Spleen (tissue), 13 donors: ENCODE measurements at places on chromosomes 6 and 20.

GRCh38 chr6:72084992-72085569 lies 198.7 kb downstream of the RIMS1 start:
- DNase-seq = no peak

GRCh38 chr6:150999107-150999506 lies 133.6 kb downstream of the MTHFD1L start:
- DNase-seq = no peak

DNA sequence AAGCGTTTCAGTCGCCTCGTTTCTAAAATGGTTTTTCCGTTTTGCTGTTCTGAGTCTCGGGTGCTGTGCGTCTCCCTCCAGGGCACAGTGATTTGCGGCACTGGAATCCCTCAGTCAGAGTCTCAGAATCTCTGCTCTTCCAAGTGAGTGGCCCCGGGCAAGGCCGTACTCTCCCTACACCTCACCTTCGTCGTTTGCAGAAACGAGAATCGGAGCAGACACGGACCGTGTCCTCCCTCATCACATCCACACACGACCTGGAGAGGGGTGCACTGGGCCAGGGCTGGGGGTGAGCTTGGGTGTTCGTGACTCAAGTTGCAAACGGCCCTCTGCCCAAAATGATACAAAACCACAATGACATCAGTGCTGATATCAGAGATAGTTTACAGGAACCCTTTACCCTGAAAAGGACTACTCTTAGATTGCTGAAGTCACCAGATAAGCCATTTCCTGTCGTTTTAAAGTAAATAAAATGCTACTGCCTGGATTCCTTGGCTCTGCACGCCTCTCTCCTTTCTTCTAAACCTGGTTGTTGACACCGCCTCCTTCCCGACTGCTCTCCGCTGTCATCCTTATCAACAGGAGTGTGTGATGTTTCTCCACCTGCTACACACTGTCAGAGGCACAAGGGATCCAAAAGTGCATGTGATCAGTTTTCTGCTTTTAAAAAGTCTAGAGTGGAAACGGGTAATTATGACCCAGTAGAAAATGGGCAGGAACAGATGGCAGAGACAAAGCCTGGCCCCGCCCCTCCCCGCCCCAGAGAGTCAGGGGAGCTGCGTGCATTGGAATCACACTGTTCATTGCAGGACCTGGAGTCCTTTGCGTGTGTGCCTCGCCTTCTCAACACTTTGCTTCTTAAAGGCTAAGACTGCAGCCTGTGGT lies 38.4 kb downstream of the KIF25 start:
- DNase-seq = peak; percentile 54

DNA sequence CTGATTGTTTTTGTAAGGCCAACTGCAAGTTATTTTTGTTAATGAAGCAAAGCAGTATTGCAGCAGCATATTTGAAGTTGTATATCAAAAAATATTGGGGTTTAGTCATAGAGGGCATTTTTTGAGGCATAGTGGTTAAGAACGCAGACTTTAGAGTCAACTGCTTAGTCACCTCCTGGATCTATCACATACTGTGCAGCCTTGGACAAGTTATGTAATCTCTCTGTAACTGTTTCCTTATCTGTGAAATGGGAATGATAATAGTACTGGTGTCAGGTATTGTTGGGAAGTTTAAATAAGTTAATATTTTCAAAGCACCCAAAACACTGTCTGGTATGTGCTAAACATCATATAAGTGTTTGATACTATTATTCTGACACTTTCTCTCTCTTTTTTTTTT lies 27.2 kb upstream of the EFHC1 start:
- DNase-seq = no peak

DNA sequence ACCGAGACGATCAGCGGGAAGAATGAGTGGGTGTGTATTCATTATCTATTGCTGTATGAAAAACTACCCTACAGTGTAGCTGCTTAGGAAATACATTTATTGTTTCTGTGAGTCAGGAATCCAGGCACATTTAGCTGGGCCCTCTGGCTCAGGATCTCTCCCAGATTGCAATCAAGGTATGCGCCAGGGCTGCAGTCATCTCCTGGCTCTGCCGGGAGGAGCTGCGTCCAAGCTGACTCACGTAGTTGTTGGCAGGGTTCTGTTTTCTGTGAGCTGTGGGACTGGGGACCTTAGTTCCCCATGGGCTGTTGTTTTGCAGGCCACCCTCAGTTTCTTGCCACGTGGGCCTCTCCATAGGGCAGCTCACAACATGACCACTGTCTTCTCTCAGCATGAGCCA lies 68.2 kb upstream of the FUCA2 start:
- DNase-seq = no peak

DNA sequence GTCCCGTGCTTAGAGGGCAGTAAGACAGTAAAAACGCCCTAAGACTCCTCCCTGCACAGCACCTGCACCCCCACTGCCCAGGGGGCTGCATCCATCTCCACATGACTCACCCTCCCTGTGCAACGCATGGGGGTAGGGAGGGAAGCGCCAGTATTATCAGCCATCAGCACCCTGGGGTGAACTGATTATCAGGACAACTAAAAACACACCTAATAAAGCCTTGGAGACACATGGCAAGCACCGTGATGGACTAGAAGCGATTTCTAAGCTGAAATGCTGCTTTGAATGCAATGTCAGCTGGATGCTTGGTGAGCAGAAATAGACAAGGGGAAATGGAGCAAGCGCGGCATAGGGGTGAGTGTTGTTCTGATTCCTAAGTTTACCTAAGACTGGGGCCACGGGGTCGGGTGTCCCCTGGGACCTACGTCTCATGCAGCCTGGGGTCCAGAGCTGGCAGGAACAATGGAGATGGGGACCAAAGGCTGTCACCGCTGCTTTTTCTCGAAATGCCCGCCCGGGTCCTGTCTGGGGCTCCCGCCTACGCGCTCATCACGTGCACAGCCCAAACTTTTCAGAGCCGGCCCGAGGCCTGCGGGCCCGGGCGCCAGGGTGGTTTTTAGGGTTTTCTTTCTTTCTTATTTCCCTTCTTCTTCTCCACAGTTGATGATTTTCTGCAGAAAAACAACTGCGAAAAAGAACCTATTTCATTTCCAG lies 702 bp upstream of the TNFAIP3 start:
- DNase-seq = peak; percentile 93

DNA sequence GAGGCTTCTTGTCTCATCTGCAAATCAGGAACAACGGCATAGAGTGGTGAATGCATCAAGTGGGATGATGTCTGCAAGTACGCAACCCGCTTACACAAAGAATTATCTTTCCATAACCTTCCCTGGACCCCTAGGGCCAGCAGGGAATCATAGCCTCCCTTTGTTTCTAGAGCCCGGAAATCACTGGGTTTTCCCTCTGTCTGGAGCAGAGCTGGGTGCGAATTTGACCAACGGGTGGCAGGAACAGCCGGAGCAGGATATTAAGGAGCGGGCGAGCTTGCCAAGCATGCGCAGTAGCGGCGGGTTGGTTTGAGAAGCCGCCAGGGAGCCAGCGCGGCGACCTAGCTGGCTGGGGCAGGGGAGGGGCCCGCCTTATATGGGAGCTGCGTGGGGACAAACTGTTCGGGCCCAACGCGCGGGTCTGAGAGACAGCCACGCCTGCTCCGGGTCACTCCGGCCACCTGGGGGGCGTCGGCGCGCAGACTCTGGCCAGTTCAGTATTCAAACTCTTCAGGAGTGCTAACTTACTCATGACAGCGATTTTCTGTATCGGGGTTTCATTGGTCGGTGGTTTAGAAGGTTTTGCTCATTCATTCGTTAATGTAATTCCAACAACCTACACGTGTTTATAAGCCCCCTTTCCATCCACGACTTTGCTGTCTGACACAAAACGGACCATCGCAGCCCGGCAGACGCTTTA lies 1.6 kb upstream of the KIF16B start:
- peak; percentile 96 for DNase-seq

DNA sequence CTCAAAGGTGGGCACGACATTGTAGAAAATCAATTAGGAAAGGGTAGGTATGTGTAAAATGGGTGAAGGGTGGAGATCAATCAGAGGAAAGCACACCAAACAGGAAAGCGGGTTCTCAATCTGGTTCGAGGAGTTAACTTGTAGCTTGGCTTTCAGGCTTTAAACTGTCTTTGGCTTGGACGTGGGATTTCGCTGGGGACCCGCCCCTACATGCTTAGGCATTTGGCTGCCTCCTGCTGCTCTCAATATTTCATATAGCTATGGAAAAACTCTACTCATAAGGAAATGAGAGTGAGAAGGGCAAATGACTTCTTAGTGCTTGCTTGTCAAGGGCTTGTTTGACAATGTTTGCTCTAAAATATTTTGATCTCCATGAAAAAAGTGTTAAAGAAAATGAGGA lies 38.1 kb upstream of the PDE7B start:
- DNase-seq = no peak

DNA sequence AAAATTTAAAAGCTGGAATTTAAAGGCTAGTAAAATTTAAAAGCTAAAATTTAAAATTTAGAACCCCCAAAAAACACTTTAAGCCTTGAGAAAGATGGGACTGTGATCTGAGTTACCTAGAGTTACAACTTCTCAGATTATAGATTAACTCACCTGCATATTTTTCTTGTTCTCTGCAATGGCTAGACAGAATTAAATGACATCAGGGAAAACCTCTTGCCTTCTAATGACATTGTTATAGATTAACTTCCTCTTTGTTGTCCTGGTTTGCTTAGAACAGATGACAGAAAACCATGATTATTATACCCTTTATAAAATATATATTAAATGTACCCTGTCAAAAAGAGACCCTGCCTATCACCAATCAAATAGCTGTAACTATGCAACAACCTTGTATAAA lies 56.4 kb downstream of the TRDN start:
- no peak for DNase-seq

DNA sequence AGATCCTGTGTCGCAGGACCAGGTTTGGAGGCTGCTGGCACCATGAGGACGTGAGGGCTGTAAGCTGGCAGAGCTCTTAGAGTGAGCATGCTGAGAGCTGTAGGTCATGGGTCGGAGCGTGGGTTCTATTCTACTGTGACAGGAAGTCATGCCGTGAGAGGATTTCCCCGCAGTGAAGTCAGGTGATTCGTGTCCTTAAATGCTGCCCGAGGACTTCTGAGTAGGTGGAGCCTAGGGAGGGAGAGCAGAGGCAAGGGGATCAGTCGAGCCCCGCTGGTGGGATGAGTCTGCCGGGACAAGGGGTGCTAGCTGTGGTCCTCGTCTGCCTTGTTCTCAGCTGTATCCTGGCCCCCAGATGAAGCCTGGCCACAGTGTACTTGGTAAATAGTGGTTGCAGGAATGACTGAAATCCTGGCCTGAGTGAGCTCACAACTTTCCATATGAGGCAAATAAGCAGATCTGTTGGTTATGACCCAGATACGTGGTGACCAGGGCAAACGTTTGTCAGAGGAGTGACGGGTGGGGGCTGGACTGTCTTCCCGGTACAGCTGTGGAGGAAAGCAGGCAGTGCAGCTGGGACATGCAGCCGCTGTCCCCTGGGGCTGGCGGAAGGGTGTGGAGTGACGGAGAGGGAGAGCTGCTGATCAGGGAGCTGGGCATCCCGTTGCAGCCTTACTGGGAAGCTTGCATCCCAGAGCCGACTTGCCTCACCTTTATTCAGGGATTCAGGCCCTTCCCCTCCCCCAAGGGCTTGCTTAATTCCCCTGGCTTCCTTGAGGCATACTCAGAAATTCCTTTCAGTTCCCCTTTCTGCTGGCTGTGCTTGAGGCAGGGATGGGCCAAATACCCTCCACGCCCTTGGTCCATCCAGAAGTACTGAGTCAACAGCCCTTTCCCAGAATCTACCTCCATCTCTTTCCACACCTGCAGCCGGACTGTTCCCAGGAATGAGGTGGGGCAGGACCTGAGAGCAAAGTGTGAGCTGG lies 250.9 kb upstream of the RREB1 start:
- DNase-seq = peak; percentile 78

DNA sequence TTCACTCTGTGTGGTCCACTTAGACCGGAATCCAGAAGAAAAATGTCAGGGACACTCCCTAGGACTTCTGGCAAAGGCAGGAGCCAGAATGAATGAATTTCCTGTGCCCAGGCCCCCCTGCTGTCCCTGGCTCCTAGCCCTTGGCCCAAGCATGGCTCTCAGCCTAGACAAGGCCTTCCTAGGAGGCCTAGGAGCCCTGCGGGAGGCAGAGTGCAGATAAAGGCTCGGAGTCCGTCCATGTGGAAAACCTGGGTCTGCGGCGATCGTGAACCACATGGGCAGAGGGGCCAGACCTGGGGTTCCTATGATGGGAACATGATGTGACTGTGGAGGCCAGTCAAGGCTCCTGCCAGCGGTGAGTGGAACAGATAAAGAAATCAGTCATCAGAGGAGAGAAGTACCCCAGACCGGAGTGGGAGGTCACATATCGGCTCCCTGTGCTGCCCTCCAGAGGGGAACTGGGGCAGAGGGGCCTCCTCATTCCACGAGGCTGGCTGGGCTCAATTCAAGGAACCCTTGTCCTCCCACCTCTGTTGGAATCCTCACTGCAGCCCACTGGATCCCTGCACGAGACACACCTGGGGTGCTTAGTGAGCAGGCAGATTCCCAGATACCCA lies 5.9 kb upstream of the VSTM2L start:
- DNase-seq = no peak

GRCh38 chr6:159112714-159113113 lies 56.5 kb upstream of the FNDC1 start:
- DNase-seq = no peak

GRCh38 chr20:48761023-48761785 lies 66.6 kb downstream of the PREX1 start:
- DNase-seq = peak; percentile 92

DNA sequence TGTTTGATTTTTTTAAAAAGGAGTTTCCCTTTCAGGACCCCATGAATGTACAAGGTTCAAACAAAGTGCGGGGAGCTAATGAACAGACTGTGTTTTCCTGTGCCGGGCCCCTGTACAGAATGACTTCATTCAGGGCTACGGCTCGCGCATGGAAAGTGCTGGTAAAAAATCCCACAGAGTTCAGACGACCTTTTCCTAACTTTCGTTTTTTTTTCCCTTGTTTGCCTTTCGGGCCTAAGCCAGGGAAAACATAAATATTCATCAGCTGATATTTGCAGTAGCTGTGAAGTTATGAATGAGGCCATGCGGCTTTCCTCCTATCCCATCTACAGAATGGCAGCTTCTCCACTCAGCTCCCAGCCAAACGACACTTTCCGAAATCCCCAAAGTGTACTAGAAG lies 74.0 kb downstream of the HAO1 start:
- no peak for DNase-seq

GRCh38 chr20:63162206-63162795 lies 53.6 kb downstream of the YTHDF1 start:
- peak; percentile 46 for DNase-seq

DNA sequence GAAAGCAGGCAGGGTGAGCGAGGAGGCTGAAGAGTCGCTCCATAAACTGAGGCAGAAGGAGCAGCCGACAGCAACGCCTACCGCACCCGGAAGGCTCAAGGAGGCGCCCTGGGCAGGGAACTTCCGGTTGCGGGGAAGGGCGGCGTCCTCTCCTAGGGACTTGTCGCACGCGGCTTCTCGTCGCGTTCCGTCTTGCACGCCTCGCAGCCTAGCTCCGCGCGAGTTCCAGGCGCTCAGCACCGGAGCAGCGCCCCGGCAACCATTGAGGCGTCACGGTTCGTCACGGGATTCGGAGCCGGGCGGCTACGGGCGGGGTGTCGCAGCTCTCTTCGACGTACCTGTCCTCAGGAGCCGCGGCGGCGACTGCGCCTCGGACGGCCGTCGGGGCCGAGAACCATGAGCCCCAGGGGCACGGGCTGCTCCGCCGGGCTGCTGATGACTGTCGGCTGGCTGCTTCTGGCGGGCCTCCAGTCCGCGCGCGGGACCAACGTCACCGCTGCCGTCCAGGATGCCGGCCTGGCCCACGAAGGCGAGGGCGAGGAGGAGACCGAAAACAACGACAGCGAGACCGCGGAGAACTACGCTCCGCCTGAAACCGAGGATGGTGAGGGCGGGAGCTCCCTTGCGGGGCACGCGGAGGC lies at the start of gene SPACA1:
Gene SPACA1, plus strand, starts transcription at position 332 of the 641 bp plus-strand sequence. Its CDS starts 65 bp downstream, at position 397.
- peak; percentile 58 for DNase-seq
